ENCODE measurements at places on chromosomes 2 and 18.

- no peak for DNase-seq
Observed at GRCh38 chr2:96890726-96891385, 21.0 kb upstream of the SEMA4C start.

DNA sequence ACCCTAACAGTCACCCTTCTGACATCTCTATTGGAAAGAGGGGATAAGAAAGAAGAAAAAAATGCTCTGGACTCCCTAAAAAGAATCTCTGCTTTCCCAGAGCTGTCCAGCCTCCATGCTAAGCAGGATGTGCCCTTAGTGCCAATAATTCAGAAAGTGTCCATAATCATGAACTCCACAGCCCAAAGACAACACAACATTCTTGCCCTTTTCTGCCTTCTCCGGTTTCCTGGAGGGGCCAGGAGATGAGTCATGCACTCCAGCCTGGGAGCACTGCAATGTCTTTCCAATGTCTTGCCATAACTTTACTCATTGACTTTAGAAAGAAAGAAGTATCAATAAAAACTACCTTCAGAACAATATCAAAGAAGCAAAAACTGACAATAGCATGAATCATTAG lies 44.0 kb downstream of the KLF7 start:
- no peak for DNase-seq

DNA sequence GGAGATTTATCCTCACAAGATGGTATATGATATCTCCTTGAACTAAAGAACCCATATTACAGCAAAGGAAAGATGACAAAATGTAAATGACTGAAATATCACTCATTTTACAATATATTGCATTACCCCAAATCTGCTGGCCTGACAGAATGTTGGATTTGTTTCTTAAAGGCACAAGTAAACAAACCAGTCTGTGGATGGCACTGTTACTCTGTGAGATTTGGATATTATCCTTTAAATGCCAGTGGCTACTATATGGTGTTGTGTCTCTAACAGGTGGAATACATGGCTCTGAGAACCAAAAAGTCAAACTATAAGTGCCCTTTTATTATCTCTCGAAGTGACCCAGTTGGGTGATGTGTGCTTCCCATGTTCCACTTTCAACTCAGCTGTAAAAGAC lies 125.7 kb downstream of the PDE1A start:
- DNase-seq = no peak

DNA sequence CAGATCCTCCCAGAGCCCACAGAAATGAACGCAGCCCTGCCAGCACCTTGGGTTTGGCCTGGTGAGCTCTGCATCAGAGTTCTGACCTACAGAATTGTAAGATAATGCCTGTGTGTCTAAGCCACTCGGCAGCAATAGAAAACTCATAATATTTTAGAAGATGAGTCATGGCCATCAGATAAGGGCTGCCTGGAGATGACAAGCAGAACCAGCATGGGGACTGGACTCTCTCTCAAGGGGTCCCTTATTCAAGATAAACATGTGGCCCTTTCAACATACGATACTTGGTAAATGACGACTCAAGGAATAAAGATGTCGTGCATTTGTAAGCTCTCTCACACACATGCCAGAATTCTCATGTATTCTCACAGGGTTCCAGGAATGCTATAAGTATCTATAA lies 8.5 kb upstream of the AGAP1 start:
- DNase-seq = no peak

DNA sequence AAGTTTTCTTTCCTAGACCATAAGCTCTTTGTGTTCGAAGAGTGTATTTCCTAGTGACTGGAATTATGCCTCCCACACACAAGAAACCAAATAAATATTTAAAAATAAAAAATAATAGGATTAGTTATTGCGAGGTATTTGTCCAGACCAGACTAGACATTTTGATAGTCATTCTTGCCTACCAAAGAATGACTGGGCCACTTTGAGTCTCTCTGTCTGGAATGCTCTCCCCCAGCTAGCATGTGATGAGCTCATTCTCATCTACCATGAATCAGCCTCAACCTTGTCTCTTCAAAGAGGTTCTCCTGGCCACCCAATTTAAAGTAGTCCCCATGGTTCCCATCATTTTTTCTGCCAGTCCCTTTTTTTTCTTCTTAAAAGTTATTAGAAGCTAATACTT lies 13.9 kb upstream of the DSC1 start:
- DNase-seq = no peak

DNA sequence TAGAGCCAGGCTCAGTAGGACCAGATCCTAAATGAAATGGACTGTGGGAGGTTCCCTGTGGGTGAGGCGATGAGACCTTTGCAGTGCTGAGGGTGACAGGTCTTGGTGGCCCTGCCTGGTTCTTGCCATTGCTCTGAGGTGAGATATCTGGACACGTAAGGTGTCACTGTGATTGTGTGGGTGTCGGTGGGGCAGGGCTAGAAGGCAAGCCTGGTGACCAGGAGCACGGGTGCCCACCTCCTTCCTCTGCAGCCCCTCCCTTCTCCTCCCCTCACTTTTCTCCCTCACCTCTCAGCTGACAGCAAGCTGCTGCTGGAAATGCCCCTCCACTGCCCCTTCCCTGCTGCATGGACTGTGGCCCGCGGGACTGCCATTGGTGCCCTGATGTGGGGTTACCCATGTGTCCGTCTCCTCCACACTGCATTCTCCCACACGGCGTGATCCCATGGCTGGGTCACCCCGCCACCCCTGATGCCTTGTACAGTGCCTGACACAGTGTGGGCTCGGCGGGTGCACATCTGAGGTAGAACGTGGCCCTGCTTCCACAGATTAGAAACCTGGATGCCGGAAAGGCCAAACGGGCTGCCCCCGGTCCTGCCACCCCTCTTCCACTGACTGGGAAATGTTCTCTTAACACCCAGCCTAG lies 55.6 kb upstream of the FOSL2 start:
- no peak for DNase-seq

GRCh38 chr2:3780477-3781402 lies 77.4 kb downstream of the DCDC2C start:
- no peak for DNase-seq

DNA sequence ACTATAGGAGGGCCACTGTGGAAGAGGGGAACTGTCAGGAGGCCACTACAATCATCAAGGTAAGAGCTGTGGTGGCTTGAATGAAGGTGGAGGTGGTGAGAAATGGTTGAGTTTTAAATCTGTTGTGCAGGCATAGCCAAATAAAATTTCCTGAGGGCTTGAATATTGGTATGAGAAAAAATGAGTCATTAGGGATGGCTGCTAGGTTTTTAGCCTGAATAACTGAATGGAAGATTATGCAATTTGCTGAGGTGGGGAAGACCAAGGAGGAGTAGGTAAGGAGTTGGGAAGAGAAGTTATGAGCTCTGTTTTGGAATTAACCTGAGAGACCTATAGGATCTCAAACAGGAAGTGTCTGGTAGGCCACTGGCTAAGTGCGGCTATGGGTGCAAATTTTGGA lies 84.0 kb downstream of the KLHL14 start:
- DNase-seq = no peak

DNA sequence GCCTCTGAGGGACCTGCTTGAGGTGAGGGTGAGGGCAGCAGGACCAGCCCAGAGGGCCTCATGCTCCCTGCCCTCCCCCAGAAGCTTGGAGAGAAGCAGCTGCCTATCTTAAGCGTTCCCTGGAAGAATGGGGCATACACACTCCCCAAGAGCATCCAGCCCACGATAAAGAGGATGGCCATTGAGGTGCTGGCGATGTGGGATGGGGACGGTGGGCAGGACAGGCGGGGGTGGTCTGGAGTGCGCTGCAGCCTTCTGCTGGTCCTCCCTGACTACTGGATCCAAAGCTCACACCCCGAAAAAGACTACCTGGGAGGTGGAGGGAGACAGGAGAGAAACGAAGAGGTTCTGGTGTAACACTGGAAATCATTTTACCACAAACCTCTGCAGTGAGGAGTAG lies 45.6 kb downstream of the LMAN2L start:
- no peak for DNase-seq

- no peak for DNase-seq
Observed at GRCh38 chr2:214630402-214631045, 179.0 kb downstream of the BARD1 start.

GRCh38 chr2:112163541-112163981 lies 25.4 kb downstream of the FBLN7 start:
- no peak for DNase-seq

GRCh38 chr18:22639026-22639463 lies 221.3 kb upstream of the CTAGE1 start:
- DNase-seq = no peak

DNA sequence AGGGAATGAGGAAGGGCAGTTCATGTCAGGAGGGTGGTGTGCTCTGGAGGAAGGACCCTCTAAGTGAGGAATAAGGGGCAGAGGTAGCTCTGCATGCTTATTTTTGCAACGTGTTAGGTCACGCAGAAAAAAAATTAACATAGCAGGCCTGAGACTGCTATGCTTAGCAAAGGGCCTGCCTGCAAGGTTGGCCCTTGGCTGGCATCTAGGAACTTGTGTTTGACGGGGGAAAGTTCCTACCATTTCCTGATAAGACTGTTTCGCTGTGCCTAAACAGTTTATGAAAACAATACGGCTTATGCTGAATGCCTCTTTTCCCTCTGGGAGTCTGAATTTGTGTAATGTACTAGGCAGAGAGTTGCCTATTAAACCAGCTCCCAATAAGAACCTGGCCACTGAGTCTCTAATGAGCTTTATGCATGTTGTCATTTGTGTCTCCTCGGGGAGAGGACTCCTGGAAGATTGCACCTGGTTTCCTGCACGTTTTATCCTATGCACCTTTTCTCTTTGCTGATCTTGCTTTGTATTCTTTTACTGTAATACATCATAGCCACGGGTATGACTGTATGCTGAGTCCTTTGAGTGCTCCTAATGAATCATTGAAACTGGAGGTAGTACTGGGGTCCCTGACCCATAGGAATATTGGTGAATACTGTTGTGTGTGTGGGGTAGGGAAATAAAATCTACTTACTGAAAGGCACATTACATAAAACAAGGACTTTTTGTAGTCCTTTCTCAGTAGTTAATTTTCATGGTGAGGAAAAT lies 169.0 kb downstream of the PRPF40A start:
- DNase-seq = no peak

GRCh38 chr2:31207790-31208189 lies 9.5 kb downstream of the CAPN14 start:
- no peak for DNase-seq

- no peak for DNase-seq
Observed at GRCh38 chr2:175019566-175020327, 14.6 kb upstream of the CHN1 start.

Data from activated CD8-positive, alpha-beta memory T cell treated with anti-CD3 and anti-CD28 coated beads for 4 hours (primary cell).